ENCODE measurements at places on chromosomes 2 and 18. TPM values are rescaled to one million over a fixed set of nuclear protein-coding genes. Genes with fewer than 3 reads are reported as not detected.

Gene DUSP11
- 14.2 TPM for total RNA-seq

Gene ABCB6
- total RNA-seq = 32.2 TPM

Gene SERPINB5
- total RNA-seq = not detected

DNA sequence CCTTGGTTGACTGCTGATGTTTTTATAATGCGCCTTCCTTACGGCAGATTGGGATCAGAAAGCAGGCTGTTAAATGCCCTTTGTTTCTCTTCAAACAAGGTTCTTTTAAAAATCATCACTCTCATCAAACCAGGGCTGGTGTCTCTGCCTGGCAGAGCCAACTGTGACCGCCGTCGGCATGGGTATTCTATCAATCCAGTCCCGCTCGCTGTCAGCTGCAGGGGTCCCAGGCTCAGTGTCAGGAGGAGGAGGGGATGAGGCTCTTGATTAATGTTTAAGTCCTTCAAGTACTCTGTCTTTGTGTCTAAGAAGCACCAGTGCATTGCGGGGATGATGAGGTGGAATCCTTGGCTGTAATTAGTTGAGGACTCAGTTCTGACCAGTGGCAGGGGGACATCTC lies 348.1 kb downstream of the RNF144A start:
- H3K36me3 ChIP-seq = no peaks in the 10 kb centered on the region
- H3K4me1 ChIP-seq = no peaks in the 10 kb centered on the region
- H3K27ac ChIP-seq = no peak overlapping the region
- no peaks in the 10 kb centered on the region for H3K27me3 ChIP-seq

- H3K27me3 ChIP-seq = no peaks in the 10 kb centered on the region
- no peak overlapping the region for H3K27ac ChIP-seq
- no peak overlapping the region for H3K4me3 ChIP-seq
- H3K36me3 ChIP-seq = no peaks in the 10 kb centered on the region
- no peak for DNase-seq
These were observed 71.1 kb downstream of the TDRD15 start for GRCh38 chr2:21194858-21195271.

GRCh38 chr2:62505109-62505749 lies 766 bp downstream of the TMEM17 start:
- no peaks in the 10 kb centered on the region for H3K36me3 ChIP-seq
- H3K27ac ChIP-seq = peak overlapping the region; percentile 88
- no peak for DNase-seq
- peak overlapping the region; percentile 95 for H3K4me3 ChIP-seq
